ENCODE measurements at places on chromosomes 3 and 15.

GRCh38 chr15:70765504-70766281, 2.3 kb upstream of the UACA start:
- no peak for DNase-seq
- no peak overlapping the region for H3K4me3 ChIP-seq
- no peaks in the 10 kb centered on the region for H3K27me3 ChIP-seq
- H3K36me3 ChIP-seq = no peaks in the 10 kb centered on the region

DNA sequence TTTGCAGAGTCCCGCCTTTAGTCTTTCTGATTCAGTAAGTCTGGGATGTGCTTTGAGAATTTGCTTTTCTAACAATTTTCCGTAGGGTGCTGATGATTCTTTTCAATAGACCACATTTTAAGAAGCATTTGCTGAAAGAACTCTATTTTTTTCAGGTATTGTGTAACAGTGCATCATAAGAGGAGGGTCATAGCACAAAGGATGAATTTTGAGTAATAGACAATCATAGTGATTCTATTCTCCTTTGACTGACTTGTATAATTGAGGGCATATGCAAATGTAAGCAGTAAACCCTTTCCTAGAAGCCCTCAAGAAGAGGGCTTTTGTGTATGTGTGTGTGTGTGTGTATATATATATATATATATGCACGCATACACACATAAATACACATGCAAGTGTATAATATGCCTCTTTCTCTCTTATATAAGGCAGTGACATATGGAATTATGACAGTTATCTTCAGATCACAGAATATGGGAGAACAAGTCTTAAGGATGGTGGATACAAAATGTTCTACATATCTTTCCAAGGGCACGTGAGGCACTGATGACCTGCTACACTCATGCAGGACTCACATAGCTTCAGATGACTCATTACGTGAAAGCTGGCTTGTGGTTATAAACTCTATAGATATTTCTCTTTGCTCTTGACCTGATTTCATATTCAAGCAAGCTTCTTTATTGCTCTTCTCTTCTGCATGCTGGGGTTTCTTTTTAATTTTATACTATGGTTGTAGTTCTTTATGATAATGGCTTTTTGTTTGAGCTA, 6.5 kb upstream of the PLSCR1 start:
- no peak overlapping the region for H3K4me3 ChIP-seq
- DNase-seq = no peak
- no peak overlapping the region for H3K27ac ChIP-seq
- H3K4me1 ChIP-seq = no peaks in the 10 kb centered on the region
- no peaks in the 10 kb centered on the region for H3K36me3 ChIP-seq

GRCh38 chr3:11989383-11990038, 14.7 kb upstream of the SYN2 start:
- no peaks in the 10 kb centered on the region for H3K4me1 ChIP-seq
- H3K27ac ChIP-seq = no peak overlapping the region
- H3K27me3 ChIP-seq = no peaks in the 10 kb centered on the region
- H3K4me3 ChIP-seq = no peak overlapping the region
- H3K36me3 ChIP-seq = no peaks in the 10 kb centered on the region

GRCh38 chr3:53900666-53901331, 9.1 kb upstream of the SELENOK start:
- H3K4me3 ChIP-seq = no peak overlapping the region
- H3K27me3 ChIP-seq = peaks cover 13% of the 10 kb centered on the region
- H3K36me3 ChIP-seq = no peaks in the 10 kb centered on the region
- H3K4me1 ChIP-seq = no peaks in the 10 kb centered on the region
- H3K27ac ChIP-seq = no peak overlapping the region
- no peak for DNase-seq

DNA sequence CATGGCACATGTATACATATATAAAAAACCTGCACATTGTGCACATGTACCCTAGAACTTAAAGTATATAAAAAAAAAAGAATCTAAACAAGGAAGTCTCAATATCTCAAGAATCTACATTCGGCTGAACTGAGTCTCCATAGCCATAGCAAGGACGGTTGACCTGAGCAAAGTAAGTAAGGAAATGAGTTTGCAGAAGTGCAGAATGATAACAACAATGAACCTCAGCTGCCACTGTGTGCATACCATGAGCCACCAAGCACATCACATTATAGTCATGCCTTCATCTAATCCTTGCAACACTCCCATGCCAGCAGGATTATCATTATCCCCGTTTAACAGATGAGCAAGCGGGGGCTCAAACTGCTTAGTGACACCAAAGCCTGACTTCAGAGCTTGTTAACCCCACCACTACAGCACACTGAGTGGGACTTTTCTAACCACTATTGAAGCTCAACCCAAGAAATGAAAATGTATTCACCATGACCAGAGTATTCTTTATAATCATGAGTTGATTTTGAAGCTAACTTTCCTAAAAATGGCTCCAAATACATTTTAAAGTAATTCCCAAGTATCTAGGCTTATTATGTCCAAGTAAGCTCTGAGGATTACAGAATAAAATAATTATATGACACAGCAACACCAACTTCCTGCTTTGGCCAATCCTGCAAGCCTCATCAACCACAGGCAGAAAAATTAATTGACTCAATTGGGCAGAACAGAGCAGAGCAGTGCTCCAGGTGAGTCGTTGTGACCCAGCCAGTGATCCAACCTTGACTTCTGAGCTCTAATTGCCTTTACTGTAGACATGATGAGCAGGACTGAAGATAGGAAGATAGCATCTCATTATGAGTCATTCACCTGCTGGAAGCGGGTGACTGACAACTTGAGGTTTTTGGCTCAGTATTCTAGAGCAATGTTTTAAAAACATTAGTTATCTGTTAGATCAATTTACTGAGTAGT, 47.3 kb upstream of the IL12A start:
- no peaks in the 10 kb centered on the region for H3K36me3 ChIP-seq
- no peaks in the 10 kb centered on the region for H3K4me1 ChIP-seq
- H3K4me3 ChIP-seq = no peak overlapping the region

GRCh38 chr15:43249699-43250203, 17.0 kb downstream of the TGM5 start:
- H3K4me3 ChIP-seq = no peak overlapping the region
- DNase-seq = no peak
- H3K4me1 ChIP-seq = no peaks in the 10 kb centered on the region
- no peaks in the 10 kb centered on the region for H3K27me3 ChIP-seq
- H3K36me3 ChIP-seq = no peaks in the 10 kb centered on the region

- no peaks in the 10 kb centered on the region for H3K27me3 ChIP-seq
- DNase-seq = no peak
- H3K4me1 ChIP-seq = peaks cover 27% of the 10 kb centered on the region
- H3K36me3 ChIP-seq = no peaks in the 10 kb centered on the region
These were observed 4.2 kb downstream of the PTPRG start for GRCh38 chr3:61565569-61565968.

- H3K27ac ChIP-seq = no peak overlapping the region
- no peak for DNase-seq
- H3K27me3 ChIP-seq = no peaks in the 10 kb centered on the region
- H3K36me3 ChIP-seq = peaks cover 14% of the 10 kb centered on the region
- peaks cover 1% of the 10 kb centered on the region for H3K4me1 ChIP-seq
- no peak overlapping the region for H3K4me3 ChIP-seq
These were observed 31.4 kb downstream of the ARIH2 start for GRCh38 chr3:48950051-48950450.

- no peaks in the 10 kb centered on the region for H3K27me3 ChIP-seq
- no peak overlapping the region for H3K27ac ChIP-seq
- H3K4me1 ChIP-seq = peaks cover 12% of the 10 kb centered on the region
- no peaks in the 10 kb centered on the region for H3K36me3 ChIP-seq
- H3K4me3 ChIP-seq = no peak overlapping the region
- DNase-seq = no peak
These were observed 32.5 kb downstream of the GRK7 start for GRCh38 chr3:141795741-141796080.

DNA sequence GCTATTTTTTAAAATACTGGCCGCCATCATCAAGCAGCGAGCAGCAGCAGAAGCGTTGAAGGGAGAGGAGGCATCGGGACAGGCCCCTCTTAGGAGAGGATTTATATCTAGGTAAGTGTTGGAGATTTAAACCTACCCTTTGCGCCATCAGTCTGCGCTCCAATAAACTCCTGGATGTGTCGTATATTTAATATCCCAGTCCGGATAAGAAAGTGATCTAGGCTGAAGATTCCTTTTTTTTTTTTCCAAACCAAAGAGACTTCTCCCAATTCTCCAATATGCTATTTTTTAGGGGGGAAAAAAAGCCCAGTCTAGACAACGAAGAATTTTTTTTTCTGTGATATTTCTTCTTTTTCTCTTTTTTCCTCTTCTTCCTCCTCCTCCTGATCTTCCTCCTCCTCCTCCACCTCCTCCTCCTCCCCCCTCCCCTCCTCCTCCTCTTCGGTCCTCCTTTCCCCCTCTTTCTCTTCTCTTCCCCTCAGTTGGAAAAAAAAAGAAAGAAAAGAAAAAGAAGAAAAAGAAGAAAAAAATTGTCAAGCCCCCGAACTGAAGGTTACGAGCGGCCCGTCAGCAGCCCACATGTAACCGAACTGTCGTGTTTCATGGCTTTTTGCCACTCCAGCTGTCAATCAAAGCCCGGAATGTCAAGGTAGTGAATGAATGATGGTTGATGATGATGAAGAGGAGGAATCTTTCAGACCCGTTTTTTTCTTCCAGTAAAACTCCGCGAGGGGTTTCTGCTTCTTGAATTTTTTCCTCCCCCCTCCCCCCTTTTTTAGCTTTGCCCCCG, 835 bp downstream of the MEIS2 start:
- no peaks in the 10 kb centered on the region for H3K36me3 ChIP-seq
- H3K4me3 ChIP-seq = peak overlapping the region; percentile 44
- peaks cover 2% of the 10 kb centered on the region for H3K4me1 ChIP-seq
- H3K27me3 ChIP-seq = no peaks in the 10 kb centered on the region
- peak overlapping the region; percentile 96 for H3K27ac ChIP-seq

GRCh38 chr3:136750209-136750896, 1.8 kb downstream of the STAG1 start:
- H3K27ac ChIP-seq = peak overlapping the region; percentile 71
- H3K4me3 ChIP-seq = no peak overlapping the region
- DNase-seq = no peak
- no peaks in the 10 kb centered on the region for H3K36me3 ChIP-seq

GRCh38 chr3:151219056-151219455, 16.0 kb upstream of the GPR171 start:
- H3K4me3 ChIP-seq = no peak overlapping the region
- H3K4me1 ChIP-seq = peaks cover 36% of the 10 kb centered on the region
- DNase-seq = no peak
- no peaks in the 10 kb centered on the region for H3K36me3 ChIP-seq
- no peaks in the 10 kb centered on the region for H3K27me3 ChIP-seq

DNA sequence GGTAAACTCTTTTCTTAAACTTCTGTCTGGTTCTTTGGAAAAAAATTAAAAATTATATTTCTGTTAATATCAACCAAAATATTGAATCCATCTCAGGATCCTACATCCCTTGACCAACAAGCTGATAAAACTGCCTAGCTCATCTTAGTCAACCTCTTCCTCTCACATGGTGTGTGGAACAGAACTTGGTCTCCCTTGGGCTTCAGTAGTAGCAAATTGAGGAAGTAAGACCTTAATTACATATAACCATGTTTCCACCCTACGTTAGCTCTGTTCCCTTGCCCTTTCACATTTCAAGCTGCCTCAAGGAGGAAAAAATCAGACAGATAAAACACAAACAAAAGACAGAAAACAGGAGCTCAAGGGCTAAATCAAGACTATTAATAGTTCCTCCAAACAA, 116.4 kb downstream of the GREM1 start:
- no peaks in the 10 kb centered on the region for H3K4me1 ChIP-seq
- H3K27ac ChIP-seq = no peak overlapping the region

DNA sequence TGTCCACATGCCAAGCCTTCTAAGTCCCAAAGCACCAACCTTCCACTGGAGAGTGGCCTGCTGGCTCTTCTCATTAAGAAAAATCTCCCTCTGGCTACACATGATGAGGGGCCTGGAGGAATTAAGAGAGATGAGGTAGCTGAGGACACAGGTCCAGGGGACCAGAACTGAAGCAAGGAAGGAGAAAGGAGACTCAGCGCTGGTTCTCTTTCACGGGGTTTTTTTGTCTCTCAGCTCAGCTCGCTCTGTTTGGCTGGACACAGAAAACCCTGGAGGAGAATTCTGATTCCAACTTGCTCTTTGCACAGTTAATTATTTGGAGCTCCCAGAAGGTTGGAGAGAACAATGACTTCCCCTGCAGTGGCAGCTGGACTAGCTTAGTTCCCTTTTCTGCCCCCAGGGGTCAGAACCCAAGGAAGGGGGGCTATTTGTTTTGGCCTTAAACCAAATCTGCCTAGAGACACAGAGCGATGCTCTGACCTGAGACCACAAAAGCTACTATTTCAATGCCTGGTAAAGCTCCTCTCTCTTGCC, 507.6 kb downstream of the FHIT start:
- H3K36me3 ChIP-seq = no peaks in the 10 kb centered on the region
- H3K27ac ChIP-seq = no peak overlapping the region
- H3K4me1 ChIP-seq = no peaks in the 10 kb centered on the region
- DNase-seq = no peak

DNA sequence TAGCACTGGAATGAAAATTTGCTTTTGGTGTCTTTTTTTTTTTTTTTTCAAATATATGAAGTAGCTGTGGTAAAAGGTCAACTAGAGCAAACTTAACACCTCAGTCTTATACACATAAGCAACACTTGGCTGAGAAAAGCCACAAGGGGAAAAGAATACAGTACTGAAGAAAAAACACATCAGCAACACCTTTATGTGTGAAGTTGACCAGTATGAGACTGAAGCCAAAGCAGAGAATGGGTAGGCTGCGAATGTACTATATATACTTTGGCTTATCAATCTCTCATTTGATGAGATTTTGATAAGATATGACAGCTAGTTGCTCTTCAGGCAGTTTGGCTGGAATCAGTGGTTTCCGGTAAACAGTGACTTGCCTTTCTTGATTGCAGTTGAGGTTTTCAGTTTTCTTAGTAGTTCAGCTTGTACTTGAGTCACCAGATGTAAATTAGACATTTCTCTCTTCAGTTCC, 22.0 kb upstream of the ZCWPW2 start:
- DNase-seq = no peak
- H3K36me3 ChIP-seq = peaks cover 17% of the 10 kb centered on the region
- no peaks in the 10 kb centered on the region for H3K4me1 ChIP-seq
- no peak overlapping the region for H3K27ac ChIP-seq

- H3K27ac ChIP-seq = no peak overlapping the region
- H3K4me1 ChIP-seq = no peaks in the 10 kb centered on the region
- H3K27me3 ChIP-seq = no peaks in the 10 kb centered on the region
- no peaks in the 10 kb centered on the region for H3K36me3 ChIP-seq
- no peak overlapping the region for H3K4me3 ChIP-seq
- no peak for DNase-seq
These were observed 289.4 kb upstream of the TLE3 start for GRCh38 chr15:70387081-70387480.
